ENCODE measurements at places on chromosomes 11 and 22.

DNA sequence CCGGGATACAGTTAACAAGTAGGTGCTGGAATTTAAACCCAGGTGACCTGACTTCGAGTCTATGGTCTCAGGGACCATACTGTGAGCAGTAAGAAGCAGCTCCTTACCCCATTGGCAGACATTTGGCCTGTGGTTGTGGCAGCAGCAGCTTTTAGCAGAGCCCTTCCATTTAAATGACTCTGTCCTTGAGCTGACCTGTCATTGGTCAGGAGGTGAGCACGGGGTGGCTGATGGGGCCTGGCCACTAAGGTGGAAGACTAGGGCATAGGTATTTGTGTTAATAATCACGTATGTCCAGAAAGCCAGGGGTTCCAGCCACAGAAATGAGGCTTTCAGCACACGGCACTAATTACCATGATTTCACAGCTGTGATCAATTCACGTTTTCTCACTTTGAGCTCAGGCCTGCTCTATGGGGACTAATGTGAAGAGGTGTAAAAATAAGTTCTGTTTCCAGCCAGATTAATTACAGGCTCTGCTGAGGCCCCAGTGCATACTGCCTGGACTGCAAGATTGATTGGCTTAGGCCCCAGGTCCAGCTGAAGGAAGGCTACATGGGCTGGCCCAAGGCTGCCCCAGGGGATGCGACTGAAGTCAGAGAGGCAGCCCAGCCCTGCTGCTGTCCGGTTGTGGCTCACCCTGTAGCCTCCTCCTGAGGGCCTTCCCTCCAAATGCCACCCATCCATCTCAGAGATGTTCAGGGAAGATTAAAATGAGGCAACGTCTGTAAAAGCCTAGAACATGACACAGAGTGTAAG is 76.0 kb downstream of the FDX1 start:
- DNase-seq = no peak

DNA sequence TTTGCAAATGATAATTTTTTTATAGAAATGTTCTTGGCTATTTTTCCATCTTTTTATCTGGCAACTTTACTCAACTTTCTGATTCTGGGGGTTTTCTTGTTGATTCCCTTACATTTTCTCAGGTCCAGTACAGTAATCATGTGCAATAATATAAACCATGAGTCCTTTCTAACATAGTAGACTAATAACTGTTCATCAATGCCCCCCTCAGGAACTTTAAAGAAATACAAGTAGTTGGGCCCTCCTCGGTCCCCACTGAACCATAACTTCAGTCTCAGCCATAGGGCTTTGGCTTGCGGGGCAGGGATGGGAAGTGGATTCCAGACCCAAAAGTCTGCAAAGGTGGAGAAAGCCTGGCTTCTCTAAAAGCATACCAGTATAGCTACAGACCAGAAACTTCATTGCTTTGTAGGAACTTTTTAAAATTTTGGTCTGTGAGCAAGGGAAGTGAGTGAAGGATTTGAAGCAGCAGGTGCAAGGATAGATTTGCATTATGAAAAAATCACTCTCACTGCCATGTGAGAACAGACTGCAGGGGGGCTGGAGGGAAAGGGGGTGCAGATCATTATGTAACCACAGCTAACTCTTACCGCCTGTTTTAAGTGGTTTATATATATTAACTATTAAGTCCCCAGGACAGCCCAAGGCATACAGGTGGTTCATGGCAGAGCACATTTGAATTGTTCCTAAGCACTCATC is 10.4 kb upstream of the TUB start:
- DNase-seq = peak; percentile 45

- DNase-seq = no peak
Observed at GRCh38 chr11:83569134-83569805, 283.1 kb upstream of the CCDC90B start.

GRCh38 chr11:113532697-113533424 is 57.7 kb upstream of the DRD2 start:
- DNase-seq = peak; percentile 74

DNA sequence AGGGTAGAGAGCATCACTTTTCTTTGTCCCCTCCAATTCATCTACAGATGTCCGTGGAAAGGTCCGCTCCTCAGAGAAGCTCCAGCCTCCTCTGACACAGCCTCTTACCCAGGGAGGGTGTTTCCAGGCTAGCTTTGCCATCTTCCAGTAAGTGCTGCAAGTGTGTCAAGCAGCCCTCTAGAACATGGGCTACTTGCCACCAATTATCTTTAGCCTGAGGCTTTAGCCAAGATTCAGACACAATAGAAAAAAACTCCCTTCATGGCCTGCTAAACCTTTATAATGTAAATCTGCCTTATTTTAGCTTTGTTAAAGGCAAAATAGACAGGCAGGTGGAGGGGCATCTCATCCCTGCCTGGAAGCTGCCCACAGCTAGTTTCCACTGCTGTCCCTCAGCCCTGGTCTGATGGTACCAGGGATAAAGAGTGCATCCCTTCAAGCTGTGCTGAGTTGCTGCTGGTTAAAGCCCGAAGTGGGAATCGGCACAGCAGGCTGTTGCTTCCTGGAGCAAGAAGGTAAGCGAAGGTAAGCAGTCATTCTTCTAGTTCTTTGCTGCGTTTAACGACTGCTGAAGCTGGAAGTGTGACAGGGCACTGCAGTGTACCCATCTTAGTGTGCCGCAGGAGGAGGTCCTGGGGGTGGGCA is 190.1 kb upstream of the E2F8 start:
- no peak for DNase-seq

DNA sequence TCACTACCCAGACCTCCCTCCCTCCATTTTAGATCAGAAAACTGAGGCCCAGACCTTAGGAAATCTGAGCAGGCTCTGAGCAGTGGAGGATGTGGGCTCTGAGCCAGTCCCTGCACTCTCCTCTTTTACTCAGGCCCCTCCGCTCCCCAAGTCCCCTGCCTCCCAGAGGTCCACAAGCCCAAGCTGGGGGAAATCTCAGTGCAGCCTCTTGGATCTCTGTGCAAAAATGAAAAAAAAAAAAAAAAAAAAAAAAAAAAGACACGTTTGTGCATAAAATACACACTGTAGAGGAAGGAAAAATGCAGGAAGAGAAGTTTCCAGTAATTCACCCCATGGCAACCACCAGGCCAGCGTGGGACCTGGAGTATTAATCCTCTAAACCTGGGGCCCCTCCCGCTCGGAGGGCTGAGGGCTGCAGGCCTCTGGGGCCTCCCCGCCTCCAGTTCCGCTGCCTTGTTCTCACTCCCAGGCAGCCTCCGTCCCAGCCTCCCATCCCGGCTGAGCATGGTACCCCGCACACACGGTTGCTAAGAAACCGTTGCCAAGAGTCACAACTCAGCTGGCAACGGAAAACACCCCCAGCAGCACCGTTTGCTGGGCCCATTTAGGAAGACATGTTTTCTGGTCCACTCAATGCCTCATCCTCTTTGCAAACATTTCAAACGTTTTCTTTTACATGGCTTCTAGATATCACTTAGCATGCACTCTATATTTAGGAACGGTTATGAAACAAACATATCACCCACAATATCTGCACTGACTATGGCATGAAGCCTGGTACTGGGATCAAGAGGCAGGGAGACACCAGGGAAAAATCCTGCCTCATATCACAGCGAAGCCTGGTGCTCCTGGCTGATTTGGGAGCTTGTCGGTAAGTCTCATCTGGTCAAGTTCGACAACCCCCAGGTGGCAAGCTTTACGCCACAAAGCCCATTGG is 227.5 kb downstream of the CTTN start:
- DNase-seq = no peak

- DNase-seq = no peak
Observed at GRCh38 chr22:45816776-45817175, 145.1 kb downstream of the ATXN10 start.

DNA sequence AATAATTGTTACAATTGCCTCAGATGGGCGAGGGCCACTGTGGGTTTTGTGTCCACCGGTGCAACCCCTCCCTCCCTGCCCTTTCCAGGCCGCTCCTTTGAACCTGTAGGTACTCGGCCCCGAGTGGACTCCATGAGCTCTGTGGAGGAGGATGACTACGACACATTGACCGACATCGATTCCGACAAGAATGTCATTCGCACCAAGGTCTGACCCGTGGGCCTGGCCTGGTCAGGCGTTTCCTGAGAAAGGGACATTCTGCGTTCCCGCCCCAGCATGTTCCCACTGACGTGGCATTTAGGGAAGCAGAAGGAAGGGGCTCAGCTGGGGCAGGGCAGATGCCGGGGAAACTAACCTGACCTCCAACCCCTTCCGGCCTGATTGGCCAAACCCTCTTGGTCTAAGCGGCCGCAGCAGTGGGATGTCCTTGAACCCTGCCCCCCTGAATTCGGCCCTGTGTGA is 10.1 kb downstream of the SIDT2 start:
- DNase-seq = no peak

DNA sequence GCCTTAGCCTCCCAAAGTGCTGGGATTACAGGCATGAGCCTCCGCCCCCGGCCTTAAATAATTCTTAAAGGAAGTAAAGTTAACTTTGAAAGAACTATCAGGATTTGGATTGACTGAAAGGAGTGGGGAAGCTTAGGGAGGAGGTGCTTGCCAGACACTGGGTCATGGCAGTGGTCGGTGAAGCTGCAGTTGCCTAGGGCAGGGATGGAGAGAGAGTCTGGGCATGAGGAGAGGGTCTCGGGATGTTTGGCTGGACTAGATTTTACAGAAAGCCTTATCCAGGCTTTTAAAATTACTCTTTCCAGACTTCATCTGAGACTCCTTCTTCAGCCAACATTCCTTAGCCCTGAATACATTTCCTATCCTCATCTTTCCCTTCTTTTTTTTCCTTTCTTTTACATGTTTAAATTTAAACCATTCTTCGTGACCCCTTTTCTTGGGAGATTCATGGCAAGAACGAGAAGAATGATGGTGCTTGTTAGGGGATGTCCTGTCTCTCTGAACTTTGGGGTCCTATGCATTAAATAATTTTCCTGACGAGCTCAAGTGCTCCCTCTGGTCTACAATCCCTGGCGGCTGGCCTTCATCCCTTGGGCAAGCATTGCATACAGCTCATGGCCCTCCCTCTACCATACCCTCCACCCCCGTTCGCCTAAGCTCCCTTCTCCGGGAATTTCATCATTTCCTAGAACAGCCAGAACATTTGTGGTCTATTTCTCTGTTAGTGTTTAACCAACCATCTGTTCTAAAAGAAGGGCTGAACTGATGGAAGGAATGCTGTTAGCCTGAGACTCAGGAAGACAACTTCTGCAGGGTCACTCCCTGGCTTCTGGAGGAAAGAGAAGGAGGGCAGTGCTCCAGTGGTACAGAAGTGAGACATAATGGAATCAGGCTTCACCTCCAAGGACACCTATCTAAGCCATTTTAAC is at the start of gene NNMT:
Gene NNMT, plus strand, starts transcription at position 724 of the 929 bp plus-strand sequence. Its CDS starts 158 bp downstream, at position 882.
- peak; percentile 34 for DNase-seq

DNA sequence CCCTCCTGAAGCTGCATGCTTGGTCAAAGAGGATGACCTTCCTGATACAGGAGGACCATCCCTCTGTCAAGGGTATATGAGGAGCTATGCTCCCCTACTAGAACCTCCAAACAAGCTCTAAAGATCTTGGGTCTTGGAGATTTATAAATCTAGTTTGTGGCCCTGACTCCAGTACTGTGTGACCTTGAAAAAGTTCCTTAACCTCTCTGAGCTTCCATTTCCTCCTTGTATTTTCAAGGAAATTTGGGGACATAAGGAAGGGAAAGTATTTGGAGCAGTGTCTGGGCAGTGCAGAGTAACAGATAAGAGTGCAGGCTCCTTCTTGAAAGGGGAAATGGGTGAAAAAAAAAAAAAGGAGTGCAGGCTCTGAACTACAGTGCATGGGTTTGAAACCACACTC is 45.9 kb downstream of the CHRDL2 start:
- DNase-seq = no peak

- DNase-seq = no peak
Observed at GRCh38 chr11:84794663-84795443, 832.3 kb downstream of the DLG2 start.

DNA sequence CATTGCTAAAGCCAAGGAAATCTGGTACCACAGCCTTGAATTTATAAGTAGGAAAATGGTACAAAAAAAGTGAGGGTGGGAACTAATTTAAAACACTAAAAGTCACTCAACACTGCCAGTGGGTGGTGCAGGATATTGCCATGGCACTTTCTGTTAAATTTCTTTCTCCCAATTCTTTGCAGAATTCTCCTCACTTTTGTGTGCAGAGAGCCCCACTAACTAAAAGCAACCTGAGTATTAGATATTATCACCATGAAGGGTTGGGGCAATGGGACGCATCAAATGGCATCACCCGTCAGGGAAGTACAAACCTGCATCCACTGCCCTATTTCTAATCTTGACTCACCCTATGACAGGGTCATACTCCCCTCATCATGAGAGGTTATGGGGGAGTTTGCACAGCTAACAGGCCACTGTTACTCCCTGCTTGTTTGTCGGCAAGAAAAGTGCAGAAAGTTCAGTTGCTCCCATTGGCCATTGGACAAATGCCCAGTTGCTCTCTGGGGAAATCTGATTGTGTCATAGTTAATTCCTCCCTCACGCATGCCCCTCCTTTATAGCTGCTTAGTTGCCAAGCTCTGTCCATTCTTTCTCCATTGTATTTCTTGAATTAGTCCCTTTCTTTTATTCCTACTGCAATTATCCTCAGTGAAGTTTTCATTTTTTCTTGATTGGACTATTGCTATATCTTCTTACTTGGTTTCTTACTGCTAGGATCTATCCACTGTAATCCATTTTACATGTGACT is 93.8 kb upstream of the BLID start:
- no peak for DNase-seq

GRCh38 chr22:38927033-38927781 is 30.2 kb upstream of the APOBEC3A start:
- DNase-seq = no peak

GRCh38 chr11:88353386-88353785 is 15.8 kb upstream of the CTSC start:
- DNase-seq = no peak

DNA sequence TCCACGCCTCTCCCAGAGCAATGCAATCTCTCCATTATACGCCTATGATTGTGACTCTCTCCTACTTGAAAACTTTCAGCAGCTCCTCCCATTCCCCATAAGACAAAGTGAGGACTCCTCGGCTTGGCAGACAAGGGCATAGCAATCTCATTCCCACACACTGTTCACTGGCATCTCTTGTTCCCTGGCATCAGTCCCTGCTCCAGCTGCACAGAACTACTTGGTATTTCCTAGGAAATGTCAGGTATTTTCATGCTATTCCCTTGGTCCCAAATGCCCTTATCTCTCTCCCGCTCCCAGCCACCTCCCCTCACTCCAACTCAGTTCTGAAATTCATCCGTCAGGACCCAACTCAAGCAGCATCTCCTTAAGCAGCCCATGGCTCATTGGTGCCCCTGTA is 28.4 kb downstream of the TMPRSS5 start:
- DNase-seq = no peak

DNA sequence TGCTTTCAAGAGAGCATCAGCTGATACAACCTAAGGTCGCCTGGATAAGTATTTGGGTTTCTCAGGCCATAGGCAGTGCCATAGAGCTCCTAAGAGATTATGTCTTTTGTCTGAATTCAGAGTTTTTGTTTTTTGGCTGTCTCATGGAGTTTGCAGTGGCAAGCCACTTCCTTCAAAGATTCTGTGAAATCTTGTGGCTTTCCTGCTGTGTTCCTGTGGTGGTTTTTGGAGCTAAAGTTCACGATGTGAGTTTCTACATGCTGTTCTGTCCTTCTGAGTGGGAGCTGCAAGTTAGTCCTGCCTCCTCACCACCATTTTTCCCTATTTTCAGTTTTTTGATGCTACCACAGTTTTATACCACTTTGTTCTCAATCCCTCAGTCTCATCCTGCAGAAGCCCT is 111.4 kb downstream of the COMMD9 start:
- DNase-seq = no peak

Measured in RWPE1 (cell line).